ENCODE measurements at places on chromosomes 1 and 21.

DNA sequence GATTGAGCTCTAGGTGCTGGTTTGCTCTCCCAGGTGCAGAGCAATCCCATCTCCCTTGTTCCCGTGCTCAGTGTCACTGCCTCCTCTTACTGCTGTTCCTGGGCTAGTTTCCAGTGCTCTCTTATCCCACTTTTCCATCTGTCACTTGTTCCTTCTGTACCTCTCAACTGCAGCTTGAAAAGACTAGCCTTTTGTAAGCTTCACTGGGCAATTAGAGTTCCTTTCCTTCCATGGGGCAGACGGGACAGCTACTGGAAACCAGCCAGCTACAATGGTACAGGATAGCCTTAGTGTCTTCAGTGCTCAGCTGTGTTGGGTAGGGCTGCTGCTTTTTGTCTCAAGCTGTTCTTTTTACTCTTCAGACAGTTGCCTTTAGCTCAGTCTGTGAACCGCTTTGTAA is 31.6 kb downstream of the AGT start:
- DNase-seq, result peak; percentile 94

GRCh38 chr1:10920063-10920626 is 92.3 kb upstream of the TARDBP start:
- no peak for DNase-seq

- DNase-seq, result no peak
Measured at GRCh38 chr1:21875621-21876063, 61.5 kb downstream of the HSPG2 start.

- DNase-seq, result no peak
Measured at GRCh38 chr1:181160998-181161870, 72.7 kb downstream of the IER5 start.

GRCh38 chr1:201608635-201609395 is 69.9 kb downstream of the NAV1 start:
- DNase-seq, result peak; percentile 4

- no peak for DNase-seq
Measured at GRCh38 chr1:117180147-117180967, 30.4 kb downstream of the VTCN1 start.

GRCh38 chr1:180778782-180779398 is 133.8 kb upstream of the KIAA1614 start:
- DNase-seq, result no peak

GRCh38 chr1:75170011-75170410 is 35.8 kb downstream of the LHX8 start:
- DNase-seq, result no peak

DNA sequence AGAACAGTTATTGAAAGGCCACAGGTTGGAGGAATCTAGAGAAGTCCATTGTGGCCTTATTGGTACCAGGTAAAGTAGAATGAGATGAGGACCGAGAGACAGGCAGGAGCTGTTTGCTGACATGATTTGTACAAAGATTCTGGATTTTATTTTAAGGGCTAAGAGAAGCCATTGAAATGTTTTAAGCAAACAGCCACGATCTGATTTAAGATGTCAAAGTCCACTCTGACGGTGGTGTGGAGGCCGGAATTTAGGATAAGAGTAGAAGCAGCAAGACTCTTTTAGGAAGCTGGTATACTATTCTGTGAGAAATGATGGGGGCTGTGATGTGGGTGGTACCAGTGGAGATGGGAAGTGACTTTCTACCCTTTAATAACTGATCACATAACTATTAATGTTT is 418.5 kb downstream of the DPYD start:
- DNase-seq, result no peak

- DNase-seq, result no peak
Measured at GRCh38 chr1:209886219-209886536, 51.8 kb upstream of the SYT14 start.

GRCh38 chr1:61967750-61968149 is 225.5 kb downstream of the PATJ start:
- no peak for DNase-seq

DNA sequence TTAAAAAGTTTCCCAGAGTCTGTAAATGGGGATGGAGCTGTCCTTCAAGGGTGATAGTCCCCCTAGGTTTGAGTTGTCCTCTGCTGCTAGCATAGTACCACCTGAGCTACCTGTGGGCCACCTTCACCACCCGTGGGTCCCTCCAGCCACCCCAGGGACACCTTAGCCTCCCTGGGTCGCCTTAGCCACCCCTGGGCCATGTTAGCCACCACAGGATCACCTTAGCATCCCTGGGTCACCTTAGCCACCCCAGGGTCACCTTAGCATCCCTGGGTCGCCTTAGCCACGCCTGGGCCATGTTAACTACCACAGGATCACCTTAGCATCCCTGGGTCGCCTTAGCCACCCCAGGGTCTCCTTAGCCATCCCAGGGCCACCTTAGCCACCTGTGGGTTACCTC is 67.1 kb downstream of the ADARB1 start:
- no peak for DNase-seq
